ENCODE measurements at places on chromosomes 5 and 9. TPM values are rescaled to one million over a fixed set of nuclear protein-coding genes. Genes with fewer than 3 reads are reported as not detected.

GRCh38 chr5:87268970-87269377, 1.3 kb downstream of the RASA1 start:
- DNase-seq: no peak

FAM221B gene
- not detected for total RNA-seq

DNA sequence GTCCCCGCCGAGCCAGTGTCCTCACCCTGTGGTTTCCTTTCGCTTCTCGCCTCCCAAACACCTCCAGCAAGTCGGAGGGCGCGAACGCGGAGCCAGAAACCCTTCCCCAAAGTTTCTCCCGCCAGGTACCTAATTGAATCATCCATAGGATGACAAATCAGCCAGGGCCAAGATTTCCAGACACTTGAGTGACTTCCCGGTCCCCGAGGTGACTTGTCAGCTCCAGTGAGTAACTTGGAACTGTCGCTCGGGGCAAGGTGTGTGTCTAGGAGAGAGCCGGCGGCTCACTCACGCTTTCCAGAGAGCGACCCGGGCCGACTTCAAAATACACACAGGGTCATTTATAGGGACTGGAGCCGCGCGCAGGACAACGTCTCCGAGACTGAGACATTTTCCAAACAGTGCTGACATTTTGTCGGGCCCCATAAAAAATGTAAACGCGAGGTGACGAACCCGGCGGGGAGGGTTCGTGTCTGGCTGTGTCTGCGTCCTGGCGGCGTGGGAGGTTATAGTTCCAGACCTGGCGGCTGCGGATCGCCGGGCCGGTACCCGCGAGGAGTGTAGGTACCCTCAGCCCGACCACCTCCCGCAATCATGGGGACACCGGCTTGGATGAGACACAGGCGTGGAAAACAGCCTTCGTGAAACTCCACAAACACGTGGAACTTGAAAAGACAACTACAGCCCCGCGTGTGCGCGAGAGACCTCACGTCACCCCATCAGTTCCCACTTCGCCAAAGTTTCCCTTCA, 1.4 kb downstream of the GLIS3 start:
- no peak for DNase-seq

DNA sequence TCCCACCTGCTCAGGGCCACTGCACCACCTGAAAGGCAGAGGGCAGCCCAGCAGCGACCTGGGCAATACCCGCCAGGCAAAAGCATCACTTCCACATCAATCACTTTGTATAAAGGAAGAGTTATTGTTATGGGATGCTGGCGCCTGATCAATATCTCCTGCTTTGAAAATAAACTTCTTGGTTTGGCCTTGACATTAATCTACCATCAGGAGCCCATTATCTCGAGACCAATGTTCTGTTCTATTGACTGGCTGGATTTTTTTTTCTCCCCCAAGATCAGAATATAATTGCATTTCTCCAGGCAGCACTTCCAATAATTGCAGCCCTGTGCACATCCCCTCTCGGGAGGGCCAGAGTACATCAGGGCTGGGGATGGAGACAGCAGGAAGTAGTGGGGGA, 44.4 kb upstream of the SAP30L start:
- no peak for DNase-seq

- DNase-seq: no peak
These were observed 5.9 kb upstream of the TRPM3 start for GRCh38 chr9:71127301-71127700.

- DNase-seq: no peak
These were observed 271.0 kb upstream of the RIOK2 start for GRCh38 chr5:97454015-97454414.

RBM27 gene
- 25.7 TPM for total RNA-seq

DNA sequence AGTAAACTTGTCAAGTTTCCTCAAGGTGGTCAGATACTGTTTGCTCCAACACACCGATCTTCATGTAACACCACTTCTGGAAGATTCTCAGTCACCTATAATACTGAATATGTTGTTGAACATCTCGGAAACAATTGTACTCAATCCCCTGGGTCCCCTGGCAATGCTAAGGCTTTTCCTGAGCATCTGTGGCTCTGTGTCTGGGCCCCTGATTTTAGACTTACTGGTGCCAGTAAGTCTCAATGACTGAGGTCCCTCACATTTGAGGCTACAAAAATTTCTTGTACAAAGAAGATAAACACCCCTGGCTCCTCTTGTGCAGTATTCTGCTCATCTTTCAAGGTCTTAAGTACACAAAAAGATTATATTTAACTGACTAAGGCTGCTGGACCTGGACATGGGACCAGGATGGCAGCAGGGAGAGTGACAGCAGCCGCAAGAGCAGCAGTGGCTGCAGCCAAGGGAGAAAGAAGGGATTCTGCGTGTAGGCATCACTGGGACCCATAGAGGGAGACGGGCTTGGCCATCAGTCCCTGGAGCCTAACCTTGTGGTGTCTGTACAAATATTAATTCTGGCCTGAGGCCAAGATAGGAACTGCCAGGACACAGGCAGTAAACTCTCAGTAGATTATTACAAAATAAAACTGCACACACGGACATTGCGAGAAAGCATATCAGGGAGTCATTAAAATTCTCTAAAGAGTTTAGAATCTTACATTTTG, 49.0 kb upstream of the TNPO1 start:
- no peak for DNase-seq

PROP1 gene
- not detected for total RNA-seq

Measured in CD4-positive, alpha-beta memory T cell (primary cell).